Stimulated activated CD4-positive, alpha-beta T cell treated with anti-CD3 and anti-CD28 coated beads, Interleukin-1b, Interleukin-23, amount 100 ng/mL, for 1 hour (primary cell): ENCODE measurements at places on chromosomes 11 and 22.

- DNase-seq: no peak
These were observed 4.7 kb upstream of the C11orf96 start for GRCh38 chr11:43937434-43938411.

GRCh38 chr11:65968600-65969482, 7.3 kb downstream of the SART1 start:
- DNase-seq: no peak

DNA sequence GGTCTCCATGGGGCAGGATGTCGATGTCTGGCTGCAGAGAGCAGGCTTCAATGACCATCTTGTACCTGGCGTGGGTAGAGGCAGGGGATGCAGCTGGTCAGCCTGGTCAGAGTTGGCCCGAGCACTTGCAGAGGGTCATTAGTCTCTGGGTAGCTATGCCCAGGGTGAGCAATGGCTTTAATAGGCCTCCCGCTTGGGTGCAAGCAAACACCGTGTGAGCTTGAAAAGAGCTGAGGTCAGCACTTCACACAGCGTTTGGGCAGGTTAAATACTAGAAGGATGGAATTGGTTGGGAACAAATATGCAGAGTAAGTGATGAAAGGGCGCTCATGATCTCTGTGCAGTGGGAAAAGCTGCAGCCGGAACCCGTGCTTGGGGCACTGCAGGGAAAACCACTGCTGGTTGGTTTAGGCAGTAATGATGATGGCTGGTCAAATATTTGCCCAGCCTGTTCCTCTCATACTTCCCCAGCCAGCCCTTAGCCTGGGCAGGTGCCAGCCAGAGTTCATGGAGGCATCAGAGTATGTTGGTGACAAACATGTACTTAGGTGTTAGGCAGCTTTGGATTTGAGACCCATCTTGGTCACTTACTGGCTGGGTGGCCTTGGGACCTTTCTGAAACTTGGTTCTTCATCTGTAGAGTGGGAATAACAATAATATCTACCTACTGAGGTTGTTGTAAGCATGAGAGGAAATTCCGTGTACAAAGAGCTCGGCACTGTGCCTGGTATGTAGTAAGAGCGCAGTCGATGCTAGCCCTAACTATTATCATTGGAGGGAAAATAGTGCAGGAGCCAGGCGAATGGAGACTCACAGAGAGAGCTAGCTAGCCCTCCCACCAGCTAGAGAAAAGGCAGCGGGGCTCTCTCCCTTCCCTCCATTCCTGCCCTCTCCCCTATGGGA, 25.2 kb upstream of the KCNJ11 start:
- DNase-seq: no peak

DNA sequence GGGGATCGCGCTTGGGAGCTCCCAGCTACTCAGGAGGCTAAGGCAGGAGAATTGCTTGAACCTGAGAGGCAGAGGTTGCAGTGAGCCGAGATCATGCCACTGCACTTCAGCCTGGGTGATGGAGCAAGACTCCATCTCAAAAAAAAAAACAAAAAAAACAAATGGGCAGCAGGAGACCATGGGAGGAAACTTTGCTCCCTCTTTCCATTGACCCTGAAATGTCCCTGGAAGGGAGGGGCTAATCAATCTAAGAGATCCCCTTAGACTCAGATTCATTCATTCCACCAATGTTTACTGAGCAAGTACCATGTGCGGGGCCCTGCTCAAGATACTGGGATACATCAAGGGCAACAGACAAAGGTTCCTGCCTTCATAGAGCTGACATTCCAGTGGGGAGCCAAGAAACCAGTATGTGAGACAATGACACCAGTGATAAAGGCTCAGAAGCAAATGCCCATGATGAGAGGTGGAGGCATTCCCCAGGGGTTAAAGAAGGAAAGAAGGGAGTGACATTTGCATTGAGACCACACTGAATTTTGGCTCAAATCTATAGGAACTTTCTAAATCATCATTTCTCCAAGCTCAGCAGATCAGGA, 37.7 kb upstream of the TFIP11 start:
- no peak for DNase-seq

DNA sequence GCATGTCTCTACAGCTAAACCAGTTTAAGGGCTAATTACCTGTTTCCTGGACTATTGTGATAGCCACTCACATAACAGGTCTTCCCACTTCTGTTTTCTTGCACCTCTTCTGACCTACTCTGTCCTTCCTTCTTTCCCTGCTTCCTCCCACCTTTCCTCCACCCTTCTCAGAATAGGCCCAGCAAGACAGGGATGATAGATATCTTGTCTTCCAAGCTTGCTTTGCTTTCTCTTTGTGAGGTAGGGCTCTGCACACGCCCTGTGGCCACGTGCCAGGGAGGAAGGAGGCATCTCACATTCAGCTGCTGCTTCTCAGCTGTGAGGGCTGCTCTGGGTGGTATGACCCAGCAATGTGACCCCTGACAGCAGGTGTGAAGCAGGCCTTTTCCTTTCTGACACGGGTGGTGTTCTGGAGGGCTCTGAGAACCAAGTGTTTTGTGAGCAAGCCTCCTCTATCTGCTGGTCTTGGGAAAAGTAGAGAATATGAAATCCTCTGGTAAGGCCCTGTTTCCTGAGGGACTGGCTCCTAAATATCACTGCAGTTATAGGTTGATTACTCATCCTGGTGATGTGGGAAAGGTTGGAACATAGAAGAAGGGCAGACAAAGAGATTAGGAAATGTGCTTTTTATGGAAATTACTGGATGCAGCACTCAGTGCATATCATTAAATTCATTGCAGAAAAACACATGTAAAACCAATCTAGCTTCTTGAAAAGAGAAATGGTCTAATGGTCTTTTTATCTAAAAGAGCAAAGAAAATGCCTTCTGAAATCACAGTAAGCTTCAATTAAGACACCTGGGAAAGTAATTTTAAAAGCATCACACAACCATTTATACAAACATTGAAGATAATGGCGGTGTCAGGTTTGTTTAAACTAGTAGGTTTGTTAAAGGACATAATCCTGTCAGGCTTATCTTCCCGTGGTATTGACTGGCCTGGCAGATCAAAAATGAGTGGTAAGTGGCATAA, 8.5 kb downstream of the AMOTL1 start:
- DNase-seq: no peak

DNA sequence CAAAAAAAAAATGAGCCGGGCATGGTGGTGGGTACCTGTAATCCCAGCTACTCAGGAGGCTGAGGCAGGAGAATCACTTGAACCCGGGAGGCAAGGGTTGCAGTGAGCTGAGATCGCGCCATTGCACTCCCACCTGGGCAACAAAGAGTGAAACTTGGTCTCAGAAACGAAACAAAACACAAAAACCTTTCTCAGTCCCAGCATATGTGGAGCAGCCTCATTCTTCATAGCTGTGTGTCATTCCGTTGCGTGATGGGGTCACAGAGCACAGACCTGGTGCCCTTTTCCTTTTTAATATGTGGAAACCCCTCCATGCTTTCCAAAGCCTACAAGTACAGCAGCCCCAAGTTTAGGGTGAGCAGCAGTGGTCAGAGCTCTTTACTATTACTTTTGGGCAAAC, 13.7 kb downstream of the PEX26 start:
- no peak for DNase-seq

DNA sequence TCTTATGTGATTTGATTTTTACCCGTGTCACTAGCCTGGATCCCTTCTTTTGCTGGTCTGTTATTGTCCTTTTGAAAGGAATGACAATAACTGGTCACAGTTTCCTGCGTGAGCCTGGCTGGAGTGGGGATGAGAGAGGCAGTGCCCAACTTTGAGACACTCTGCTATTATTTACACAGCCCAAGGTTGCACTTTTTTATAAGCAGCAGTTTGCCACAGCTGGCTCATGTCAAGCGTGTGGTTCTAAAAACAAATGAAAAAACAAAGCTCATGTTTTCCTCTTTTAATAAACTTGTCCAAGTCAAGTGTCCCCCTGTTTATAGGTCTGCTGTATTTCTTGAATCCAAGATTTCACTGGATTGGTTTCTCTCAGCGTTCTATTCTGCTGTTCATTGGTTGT, 201.3 kb downstream of the GRIK4 start:
- no peak for DNase-seq

GRCh38 chr11:84437071-84437980, 1151.2 kb upstream of the CCDC90B start:
- no peak for DNase-seq

- no peak for DNase-seq
These were observed 46.5 kb downstream of the SEZ6L start for GRCh38 chr22:26215736-26216135.

DNA sequence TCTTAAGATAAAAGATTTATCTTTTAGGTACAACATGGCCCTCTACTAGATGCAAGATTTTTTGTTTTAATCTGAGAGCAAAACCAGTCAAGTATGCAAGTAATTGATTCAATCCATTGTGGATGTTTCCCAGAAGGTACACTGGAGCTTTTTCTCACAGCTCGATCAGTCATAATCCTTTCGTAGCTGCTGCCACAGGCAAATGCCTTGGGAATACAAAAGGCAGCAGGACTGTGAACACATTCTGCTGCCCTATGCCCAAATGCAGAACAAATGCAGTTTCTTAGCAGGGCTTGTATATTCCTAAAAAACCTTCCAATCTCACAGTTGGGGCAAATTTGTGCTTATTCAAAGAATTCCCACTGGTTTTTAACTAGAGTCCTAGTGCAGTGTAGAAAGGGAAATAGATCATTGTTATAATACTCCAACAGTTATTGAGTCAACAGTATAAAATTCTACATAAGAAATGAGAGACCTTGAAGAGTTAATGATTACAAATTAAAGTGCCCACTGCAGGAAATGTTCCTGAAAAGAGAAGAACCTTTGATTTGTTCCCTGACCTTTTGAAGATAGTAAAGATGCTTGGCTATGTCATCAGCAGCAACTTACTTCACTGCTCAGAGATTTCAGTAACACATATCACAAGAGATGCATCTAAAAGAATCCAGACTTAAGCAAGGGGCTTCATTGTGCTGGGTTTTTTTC, 14.1 kb downstream of the LPXN start:
- DNase-seq: no peak

DNA sequence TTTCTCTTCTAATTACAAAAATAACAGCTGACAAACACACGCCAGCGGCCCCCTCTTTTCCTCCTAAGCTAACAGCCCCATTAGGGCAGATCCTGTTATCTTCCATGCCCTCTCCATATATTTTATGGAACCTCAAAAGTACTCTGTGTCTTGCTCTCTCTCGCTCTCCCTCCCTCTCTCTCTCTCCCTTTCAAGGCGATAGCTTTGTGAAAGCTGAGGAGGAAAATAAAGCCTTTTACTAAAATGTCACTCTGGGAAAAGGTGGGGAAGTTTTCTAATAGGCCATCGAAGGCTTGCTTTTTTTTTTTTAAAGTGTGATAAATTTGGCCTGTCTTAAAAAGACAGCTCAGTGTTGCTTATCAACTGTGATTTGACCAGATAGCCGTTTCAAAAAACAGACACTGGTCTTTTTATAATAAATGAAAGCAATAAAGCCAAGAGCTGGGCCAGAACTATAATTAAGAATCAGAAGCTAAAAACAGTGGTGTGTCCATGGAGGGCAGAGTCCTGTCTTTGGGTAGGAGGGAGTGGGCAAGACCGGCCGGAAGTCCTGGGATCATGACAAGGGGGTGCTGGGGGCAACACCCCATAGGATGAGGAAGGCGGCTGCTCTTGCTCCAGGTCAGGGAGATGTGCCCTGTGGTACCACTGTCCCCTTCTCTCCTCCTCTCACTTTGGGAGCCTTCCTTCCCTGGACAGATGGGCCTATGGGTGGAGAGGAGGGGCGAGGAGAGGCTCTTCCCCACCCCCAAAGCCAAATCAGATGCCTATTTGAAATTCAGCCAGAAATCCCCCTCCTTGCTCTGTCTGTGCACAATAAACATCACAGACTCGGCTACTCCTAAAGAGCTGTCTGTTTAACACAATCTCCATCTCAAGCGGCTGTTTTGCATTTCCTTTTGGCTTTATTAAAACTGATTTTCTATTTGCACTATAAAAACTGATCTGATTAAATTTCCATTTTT, 267.2 kb downstream of the BUD13 start:
- DNase-seq: no peak

GRCh38 chr11:72352859-72353551, 81.3 kb downstream of the CLPB start:
- no peak for DNase-seq

- DNase-seq: no peak
These were observed 878.5 kb upstream of the LRRC4C start for GRCh38 chr11:42337786-42338455.

GRCh38 chr22:32073262-32073661, 30.2 kb downstream of the SLC5A1 start:
- no peak for DNase-seq

GRCh38 chr22:37166675-37167066, 17.0 kb upstream of the IL2RB start:
- peak; percentile 65 for DNase-seq

- DNase-seq: no peak
These were observed 375 bp downstream of the SLC25A1 start for GRCh38 chr22:19178065-19178656.

GRCh38 chr11:57425565-57426438, 1.1 kb downstream of the SLC43A3 start:
- DNase-seq: no peak

DNA sequence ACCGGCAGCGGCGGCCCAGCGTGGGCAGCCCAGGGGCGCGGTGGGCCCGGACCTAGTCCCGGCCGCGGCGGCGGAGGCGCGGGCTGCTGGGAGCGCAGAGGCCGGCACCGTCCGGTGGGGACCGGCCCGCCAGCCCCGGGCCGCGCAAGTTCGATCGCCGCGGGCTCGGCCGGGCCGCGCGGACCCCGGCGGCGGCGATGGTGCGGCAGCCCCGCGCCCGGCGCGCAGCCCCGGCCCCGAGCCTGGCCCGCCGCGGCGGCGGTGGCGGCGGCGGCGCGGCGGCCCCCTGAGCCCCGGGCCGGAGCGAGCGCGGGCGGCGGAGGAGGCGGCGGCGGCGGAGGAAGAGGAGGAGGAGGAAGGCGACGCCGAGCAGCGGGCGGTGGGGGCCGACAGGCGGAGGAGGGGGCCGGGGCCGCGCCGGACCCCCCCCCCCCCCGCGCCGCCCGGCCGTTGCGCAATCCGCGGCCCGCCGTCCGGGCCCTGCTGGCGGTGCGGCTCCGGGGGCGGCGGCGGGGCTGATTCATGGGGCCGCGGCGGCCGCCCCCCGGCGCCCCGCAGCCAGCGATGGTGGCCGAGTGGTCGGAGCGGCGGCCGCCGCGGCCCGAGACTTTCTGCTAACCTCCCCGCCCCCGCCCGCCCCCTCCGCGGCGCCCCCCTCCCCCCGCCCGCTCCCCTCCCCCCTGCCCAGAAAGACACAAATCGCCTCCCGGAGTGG, 1251.9 kb downstream of the BRD1 start:
- DNase-seq: no peak

GRCh38 chr11:132300283-132300682, 929.9 kb downstream of the NTM start:
- no peak for DNase-seq

- no peak for DNase-seq
These were observed 40.9 kb downstream of the ATG13 start for GRCh38 chr11:46658259-46658658.

DNA sequence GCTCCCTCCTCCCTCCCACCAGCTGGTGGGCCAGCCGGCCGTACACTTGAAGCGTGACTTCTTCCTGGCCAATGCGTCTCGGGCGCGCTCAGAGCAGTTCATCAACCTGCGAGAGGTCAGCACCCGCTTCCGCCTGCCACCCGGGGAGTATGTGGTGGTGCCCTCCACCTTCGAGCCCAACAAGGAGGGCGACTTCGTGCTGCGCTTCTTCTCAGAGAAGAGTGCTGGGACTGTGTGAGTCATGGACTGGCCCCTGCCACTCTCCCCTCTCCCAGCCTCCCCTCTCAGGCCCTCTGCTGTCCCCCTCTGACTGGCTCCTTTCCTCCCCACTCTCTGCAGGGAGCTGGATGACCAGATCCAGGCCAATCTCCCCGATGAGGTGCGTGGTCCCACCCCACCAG, 24.7 kb downstream of the CAPN1 start:
- no peak for DNase-seq
